ENCODE measurements at places on chromosomes 12 and 14. TPM values are rescaled to one million over a fixed set of nuclear protein-coding genes. Genes with fewer than 3 reads are reported as not detected.

FZD10 gene
- total RNA-seq, result not detected

RPL10L gene
- total RNA-seq, result not detected

TRHDE gene
- total RNA-seq, result not detected

FITM1 gene
- 1.3 TPM for total RNA-seq

PLCZ1 gene
- total RNA-seq, result not detected

SRSF9 gene
- total RNA-seq, result 166 TPM

ZNF891 gene
- 3.9 TPM for total RNA-seq

PAWR gene
- 4.7 TPM for total RNA-seq

ADAM21 gene
- not detected for total RNA-seq

CCDC196 gene
- total RNA-seq, result not detected

GLI1 gene
- 0.54 TPM for total RNA-seq

COQ5 gene
- total RNA-seq, result 24.6 TPM

NOXRED1 gene
- total RNA-seq, result 0.71 TPM

SERPINA1 gene
- 0.20 TPM for total RNA-seq

CCDC197 gene
- 0.25 TPM for total RNA-seq

KRT80 gene
- total RNA-seq, result not detected

ANKRD33 gene
- total RNA-seq, result not detected

GPRC5A gene
- not detected for total RNA-seq

POTEM gene
- not detected for total RNA-seq

TMPRSS12 gene
- not detected for total RNA-seq

MYO1A gene
- 2.1 TPM for total RNA-seq

RALGAPA1 gene
- 50.1 TPM for total RNA-seq

ZFYVE1 gene
- total RNA-seq, result 15.2 TPM

NRL gene
- 3.3 TPM for total RNA-seq

SPTB gene
- total RNA-seq, result not detected

SAMD15 gene
- not detected for total RNA-seq

RHOF gene
- total RNA-seq, result 157 TPM

BEGAIN gene
- total RNA-seq, result 2.3 TPM

NRIP2 gene
- not detected for total RNA-seq

SPRYD3 gene
- total RNA-seq, result 37.8 TPM

GALNT16 gene
- not detected for total RNA-seq

TRIM9 gene
- 2.3 TPM for total RNA-seq

C12orf43 gene
- total RNA-seq, result 15.7 TPM

SLC6A12 gene
- not detected for total RNA-seq

STYK1 gene
- total RNA-seq, result 3.1 TPM

SERPINA6 gene
- total RNA-seq, result not detected

RIMKLB gene
- total RNA-seq, result 17.9 TPM

BCL7A gene
- total RNA-seq, result 6.3 TPM

ABCC9 gene
- total RNA-seq, result not detected

PTGER2 gene
- 115 TPM for total RNA-seq

CHURC1 gene
- total RNA-seq, result 67.6 TPM

ESPL1 gene
- 90.5 TPM for total RNA-seq

CTSG gene
- total RNA-seq, result not detected
